T-cell (primary cell): ENCODE measurements at places on chromosomes 5 and 9.

- DNase-seq: no peak
These were observed 599.9 kb downstream of the CSNK1G3 start for GRCh38 chr5:124111886-124112285.

- DNase-seq: no peak
These were observed 19.6 kb upstream of the TNC start for GRCh38 chr9:115137526-115137925.

DNA sequence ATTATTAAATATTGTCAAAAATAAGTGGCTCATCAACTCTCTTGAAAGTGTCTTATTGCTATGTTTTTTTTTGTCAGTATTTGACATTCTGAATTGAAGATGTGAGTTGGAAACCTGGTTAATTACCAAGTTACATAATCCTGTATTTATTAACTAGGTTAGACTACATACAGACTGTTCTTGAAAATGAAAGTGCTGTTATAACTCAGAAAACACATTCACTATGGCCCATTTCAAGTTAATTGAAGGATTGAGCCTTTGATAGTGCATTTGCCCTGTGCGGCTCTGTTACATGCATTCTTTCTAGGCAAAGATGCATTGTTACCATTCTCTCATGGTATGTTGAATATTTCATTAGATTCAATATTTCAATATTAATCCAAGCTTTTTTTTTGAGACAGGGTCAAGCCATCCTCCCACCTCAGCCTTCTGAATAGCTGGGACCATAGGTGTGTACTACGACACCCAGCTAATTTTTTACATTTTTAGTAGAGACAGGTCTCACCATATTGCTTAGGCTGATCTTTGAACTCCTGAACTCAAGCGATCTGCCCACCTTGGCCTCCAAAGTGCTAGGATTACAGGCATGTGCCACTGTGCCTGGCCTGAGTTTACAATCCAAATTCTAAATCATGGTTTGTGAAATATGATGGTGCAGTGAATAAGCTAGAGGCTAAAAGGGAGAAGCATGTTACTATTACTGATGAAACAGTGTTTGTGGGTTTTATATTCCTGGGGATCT is 10.0 kb downstream of the CTNNA1 start:
- DNase-seq: no peak

GRCh38 chr5:146103594-146103993 is 1.8 kb downstream of the PLAC8L1 start:
- no peak for DNase-seq

- no peak for DNase-seq
These were observed 69.1 kb downstream of the PPARGC1B start for GRCh38 chr5:149799119-149799623.

GRCh38 chr5:84634256-84634655 is 249.6 kb upstream of the EDIL3 start:
- no peak for DNase-seq

DNA sequence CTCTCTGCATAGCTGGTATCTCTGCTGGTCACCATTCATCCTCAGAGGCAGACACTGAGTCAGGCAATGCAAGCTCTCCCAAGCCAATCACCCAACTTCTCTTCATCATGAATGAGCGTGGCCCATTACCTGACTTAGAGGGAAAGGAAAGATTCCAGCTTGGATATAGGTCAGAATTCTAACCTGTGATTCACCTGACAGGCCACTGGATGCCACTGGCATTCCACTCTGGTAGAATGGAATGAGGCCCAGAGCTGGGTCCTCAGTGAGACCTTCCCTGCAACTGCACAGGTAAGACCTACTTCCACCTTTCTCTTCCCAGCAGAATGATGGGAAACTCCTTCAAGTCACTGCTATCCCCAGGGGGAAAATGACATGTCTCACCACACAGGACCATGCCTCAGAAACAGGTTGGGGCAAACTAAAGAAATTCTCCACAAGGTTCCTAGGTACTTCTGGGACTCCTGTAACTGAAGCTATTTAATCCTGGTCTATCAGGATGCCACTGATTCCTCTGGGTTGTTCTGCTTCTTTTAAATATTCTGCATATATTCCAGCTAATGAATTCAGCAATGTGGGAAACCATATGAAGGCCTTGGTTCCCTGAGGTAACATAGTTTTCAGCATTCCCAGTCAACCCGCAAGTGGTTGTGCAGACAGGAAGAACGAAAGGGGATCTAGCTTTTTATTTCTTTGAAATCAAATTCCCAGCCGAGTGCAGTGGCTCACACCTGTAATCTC is 62.0 kb downstream of the SUSD1 start:
- no peak for DNase-seq

DNA sequence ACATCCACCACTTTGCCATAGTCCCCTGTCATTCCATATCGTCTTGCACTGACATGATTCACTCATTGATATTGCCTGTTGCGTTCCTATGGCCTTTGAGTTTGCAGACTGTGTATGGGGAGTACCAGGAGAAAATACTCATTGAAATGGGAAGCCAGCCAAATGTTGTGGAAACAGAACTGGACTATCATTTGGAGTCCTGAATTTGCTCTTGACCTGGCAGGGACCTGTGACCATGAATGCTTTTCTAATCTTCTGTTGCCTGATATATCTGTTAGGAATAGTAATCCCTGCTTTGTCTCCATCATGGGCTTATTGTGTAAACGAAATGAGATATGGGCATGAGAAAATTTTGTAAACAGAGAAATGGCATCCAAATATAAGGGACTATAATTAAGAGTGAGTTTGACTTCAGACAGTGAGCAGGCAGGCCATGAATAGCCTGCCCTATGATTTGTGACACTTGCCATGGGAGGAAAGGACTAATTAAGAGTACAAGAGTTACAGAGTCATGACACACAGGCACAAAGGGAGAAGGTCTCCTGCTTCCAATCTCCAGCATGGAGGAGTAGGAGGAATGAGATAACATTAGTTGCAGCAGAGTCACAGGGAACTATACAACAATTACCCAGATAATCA is 572.9 kb upstream of the SGCD start:
- no peak for DNase-seq

- no peak for DNase-seq
These were observed 127.7 kb upstream of the C9orf72 start for GRCh38 chr9:27701016-27701415.

DNA sequence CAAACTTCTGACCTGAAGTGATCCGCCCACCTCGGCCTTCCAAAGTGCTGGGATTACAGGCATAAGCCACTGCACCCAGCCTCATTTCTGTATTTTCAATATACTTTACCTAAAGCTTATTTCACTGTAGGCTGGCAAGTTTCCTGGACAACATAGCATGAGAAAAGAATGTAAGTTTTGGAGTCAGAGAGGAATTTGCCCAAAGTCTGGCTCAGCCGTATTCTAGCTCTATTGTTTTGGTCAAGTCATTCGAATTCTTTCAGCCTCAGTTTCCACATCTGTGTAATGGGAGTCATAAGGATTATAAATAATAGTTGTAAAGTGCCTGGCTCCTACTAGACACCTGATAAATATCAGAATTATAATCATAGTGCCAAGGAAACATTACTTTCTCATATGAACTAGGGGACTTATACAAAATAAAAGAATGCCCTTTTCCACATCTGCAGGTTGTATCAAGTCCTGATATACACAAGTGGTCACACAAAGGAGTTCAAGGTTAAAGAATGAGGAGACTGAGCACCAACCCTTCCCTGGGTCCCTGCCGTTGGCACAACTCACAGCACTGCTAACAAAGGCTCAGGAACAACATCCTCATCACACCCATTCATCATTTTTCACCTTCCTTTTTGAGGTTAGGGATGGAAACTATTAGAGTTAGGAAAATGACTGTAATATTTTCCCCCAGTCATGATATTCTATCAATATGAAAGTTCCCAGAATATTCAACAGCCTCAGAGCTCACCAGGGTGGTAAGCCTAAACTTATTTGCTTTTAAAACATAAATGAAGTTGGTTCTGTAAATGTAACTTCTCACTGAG is 34.6 kb upstream of the RAI14 start:
- DNase-seq: no peak

DNA sequence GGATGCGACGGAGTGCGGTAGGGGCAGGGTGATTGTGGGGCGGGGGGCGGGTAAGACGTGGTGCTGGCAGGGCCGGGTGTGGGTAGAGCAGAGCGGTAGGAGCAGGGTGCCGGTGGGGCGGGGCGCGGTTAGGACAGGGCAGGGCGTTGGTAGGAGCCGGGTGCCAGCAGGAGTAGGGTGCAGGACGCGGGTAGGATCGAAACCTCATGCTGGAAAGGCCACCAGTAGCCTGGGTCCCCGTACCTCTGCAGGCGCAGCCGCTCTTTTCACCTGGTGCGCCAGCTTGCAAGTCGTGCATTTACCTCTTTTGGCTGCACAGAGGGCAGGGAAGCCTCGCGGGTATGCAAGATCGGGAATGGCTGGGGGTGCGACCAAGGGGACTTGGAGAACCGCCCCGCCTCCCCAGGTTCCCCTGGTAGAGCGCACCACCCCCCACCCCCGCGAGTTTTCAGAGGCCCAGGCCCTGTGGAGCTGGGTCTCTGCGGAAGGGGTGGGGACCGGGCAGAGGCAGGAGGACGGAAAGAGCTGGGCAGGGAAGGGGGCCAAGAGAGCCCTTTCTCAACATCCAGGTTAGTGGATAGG is 104.8 kb upstream of the SIMC1 start:
- DNase-seq: no peak

- no peak for DNase-seq
These were observed 1.3 kb upstream of the TRIM36 start for GRCh38 chr5:115170929-115171510.
